ENCODE measurements at places on chromosomes 2 and 18.

DNA sequence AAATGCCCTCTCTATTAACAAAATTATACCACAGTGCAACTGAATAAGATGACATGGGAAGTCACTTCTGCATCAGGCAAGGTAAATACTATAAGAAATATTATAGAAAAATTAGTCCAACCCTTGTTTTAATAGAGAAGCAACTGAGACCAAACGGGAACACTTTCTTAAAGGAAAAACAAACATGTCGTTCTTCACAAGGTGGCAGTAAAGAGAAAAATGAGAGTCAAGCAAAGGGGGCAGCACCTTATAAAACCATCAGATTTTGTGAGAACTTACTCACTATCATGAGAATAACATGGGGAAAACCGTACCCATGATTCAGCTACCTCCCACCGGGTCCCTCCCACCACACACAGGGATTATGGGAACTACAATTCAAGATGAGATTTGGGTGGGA is 481.7 kb upstream of the CRIM1 start:
- no peak for DNase-seq

- DNase-seq, result no peak
Measured at GRCh38 chr18:79754831-79755351, 42.8 kb upstream of the KCNG2 start.

GRCh38 chr2:239563561-239563960 is 162.7 kb upstream of the HDAC4 start:
- DNase-seq, result no peak

GRCh38 chr18:3675994-3676393 is 226.0 kb downstream of the TGIF1 start:
- no peak for DNase-seq

GRCh38 chr2:215728504-215729065 is 284.8 kb downstream of the MREG start:
- DNase-seq, result peak; percentile 28

- DNase-seq, result no peak
Measured at GRCh38 chr2:232228332-232228731, 150.2 kb upstream of the ALPP start.

GRCh38 chr2:239266434-239266766 is 134.4 kb downstream of the HDAC4 start:
- DNase-seq, result no peak

DNA sequence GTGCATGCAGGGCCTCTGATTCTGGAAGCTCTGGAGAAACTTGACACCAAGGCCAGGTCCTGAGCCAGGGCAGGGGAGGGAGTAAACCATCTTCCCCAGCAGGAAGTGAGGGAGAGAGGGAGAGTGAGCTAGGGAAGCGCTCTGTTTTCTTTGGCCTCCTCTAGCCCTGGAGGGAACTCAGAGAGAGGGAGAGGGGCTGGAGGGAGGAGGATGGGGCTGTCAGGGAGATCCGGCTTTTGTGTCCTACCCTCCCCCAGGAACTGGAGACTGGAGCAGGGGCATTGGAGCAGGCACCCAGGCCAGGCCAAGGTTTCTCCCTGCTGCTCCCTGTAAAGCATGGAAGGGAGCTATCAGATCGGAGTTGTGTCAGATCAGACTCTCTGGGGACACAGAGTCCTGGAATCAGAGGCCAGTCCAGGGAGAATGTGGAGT is 22.7 kb upstream of the PKDCC start:
- no peak for DNase-seq

- no peak for DNase-seq
Measured at GRCh38 chr2:156532989-156533388, 96.8 kb downstream of the GPD2 start.

- no peak for DNase-seq
Measured at GRCh38 chr2:102268510-102269199, 42.7 kb upstream of the IL1RL1 start.

GRCh38 chr2:45964223-45964841 is 312.9 kb downstream of the PRKCE start:
- peak; percentile 94 for DNase-seq

- DNase-seq, result no peak
Measured at GRCh38 chr2:4139731-4140130, 436.4 kb downstream of the DCDC2C start.

GRCh38 chr2:63984606-63985359 is 34.4 kb downstream of the VPS54 start:
- no peak for DNase-seq

GRCh38 chr2:108199726-108200125 is 40.0 kb upstream of the SULT1C3 start:
- peak; percentile 24 for DNase-seq

DNA sequence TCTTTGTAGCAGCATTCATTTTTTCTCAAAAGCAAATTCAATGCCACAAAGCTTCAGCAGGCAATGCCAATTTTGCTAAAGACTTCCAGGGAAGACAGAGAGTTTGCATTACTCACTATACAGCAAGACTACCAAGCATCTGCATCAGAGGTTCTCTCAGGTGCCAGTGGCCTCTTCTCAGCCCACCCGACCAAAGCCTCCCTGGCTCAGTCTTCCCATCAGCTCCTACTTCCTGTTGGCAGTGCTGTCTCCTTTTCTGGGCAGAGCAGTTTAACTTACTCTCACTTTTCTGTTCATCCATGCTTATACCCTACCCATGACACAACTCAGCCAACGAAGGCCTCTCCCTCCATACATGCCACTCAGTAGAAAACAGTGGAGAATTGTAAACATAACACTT is 157.1 kb downstream of the TRABD2A start:
- DNase-seq, result no peak

GRCh38 chr18:57048351-57048750 is 98.5 kb upstream of the BOD1L2 start:
- DNase-seq, result no peak

GRCh38 chr2:165804719-165805118 is 10.7 kb upstream of the GALNT3 start:
- peak; percentile 19 for DNase-seq

DNA sequence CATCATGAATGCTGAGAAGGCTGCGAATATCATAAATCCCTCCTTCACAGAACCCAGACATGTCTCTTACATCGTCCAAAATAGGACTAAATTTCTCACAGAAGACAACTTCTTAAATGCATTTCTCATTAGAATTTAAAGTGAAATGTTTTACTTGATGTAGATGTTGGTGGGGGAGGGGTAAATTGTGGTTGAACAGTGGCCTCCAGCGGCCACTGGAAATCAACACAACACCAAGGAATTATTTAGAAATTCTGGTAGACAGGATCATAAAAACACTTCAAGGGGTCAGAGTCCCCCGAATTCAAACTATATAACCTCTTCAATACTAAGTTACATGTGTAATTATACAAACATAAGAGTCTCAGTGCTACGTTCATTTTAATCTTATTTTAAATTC is 135.9 kb downstream of the ABCA12 start:
- peak; percentile 11 for DNase-seq

DNA sequence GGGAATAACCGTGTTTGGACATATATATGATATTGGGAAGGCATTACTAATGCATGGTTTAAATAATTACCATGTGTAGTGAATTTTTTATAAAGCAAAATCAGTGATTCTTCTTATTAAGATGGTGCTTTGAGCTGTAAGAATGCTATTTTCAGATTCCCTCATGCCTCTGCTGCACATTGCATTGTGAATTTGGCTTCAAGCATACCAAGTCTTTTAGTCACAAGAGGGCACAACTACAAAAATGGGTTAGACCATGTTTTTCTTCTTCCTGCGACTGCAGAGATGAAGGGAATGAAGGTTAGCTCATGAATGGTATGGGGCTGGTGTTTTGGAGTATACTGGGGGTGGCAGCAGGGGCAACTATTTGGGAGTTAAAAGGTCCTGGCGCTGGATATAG is 320.1 kb downstream of the SLC4A3 start:
- no peak for DNase-seq

GRCh38 chr2:71561441-71562267 is 108.3 kb downstream of the DYSF start:
- DNase-seq, result no peak

DNA sequence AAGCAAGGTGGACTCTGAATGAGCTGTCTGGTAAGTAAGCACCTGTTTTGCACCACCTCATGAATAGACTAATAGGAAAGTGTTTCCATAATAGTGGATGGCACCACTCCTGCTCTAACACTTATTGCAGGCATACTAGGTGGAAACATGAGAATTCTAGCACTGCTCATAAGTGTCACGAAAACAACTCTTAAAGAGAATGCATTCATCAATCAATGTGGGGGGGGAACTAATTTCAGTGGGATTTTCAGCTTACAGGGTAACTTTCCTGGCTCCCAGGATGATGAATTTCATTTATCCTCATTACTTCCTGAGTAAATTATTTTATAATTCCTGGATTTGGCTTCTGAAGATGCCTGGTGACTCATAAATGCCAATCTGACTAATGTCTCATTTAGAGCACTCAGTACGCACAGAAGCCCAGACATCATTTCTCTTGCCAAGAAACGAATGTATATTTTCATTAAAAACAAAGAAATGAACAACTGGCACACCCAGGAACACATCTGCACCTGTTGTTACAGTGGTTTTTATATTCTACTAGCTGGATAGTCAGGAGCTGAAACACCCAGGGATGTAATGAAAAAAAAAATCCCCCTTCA is 129.6 kb downstream of the PID1 start:
- DNase-seq, result peak; percentile 57

- no peak for DNase-seq
Measured at GRCh38 chr2:128498086-128498485, 179.4 kb upstream of the HS6ST1 start.

GRCh38 chr18:62506495-62507143 is 16.2 kb upstream of the ZCCHC2 start:
- DNase-seq, result no peak

DNA sequence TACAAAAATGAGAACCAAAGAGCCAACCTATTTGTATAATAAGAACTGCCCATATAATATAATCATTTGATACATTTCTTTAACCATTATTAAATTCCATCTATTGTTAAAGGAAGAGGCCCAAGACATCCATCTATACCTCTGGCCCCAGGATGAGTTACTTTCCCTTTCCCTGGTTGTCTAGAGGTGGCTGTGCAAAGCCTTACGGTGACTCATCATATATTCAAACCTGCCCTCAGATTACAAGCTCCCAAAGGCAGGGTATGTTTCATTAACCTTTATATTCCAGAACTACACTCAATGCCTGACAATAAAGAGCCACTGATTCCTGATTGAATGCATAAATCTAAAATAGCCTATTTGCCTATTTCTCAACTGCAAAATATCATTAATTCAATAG is 105.8 kb upstream of the PID1 start:
- peak; percentile 59 for DNase-seq

GRCh38 chr2:214674278-214674677 is 135.2 kb downstream of the BARD1 start:
- DNase-seq, result no peak

- DNase-seq, result no peak
Measured at GRCh38 chr2:156565066-156565710, 129.0 kb downstream of the GPD2 start.

GRCh38 chr2:101089419-101089818 is 61.8 kb downstream of the TBC1D8 start:
- no peak for DNase-seq

DNA sequence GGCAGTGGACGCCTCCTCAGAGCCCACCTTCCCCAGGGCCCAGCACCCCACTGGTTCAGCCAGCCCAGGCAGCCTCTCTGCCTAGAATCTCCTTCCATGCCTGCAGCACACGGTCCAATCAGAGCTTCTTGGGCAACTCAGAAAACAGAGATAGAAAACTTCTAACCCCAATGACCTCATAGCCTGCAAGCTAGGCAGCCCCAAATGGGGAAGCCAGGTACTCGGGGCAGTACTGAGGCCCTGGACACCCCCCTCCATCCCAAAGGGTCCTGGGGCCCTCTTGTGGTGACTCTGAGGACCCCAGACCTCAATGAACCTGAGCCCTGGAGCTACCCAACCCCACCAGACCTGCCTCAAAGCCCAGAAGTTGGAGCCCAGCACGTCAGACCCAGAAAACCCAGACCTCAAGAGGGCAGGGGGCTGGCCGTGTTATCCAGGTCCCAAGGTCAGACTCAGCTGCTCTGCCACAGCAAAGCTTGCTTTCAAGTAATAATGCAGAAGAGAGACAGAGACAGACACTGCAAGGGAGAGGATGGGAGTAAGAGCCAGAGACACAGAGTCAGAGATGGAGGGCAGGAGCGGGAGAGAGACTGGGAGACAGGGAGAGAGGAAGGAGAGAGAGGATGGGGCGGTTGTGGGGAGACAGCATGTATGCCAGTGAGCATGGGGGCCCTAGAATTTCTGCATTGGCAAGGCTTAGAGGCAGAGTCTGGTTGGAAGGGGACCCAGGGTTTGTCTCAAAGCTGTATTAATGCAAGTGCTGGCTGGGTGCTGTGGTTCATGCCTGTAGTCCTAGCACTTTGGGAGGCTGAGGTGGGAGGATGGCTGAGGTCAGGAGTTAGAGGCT is 28.2 kb downstream of the SERTAD2 start:
- DNase-seq, result no peak

DNA sequence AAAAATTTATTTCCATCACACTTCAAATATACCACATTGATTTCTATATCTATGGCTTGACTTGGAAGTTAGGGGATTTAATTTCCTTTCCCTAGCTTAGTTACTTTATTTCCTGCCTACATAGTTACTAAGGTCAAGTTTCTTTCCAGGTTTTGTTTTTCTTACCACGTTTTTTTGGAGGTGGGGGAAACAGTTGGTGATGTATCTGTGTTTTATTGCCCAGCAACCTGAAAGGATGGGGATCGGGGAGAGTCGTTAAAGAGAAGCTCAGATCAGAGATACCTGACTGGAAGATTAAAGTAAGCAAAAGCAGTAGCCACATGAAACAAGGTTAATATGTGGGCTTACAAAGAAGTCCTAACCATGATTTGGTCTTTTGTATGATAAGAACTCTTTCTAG is 127.8 kb downstream of the OSBPL6 start:
- no peak for DNase-seq

Data from RWPE1 (cell line).